SW 1271 (cell line): ENCODE measurements at places on chromosomes 7 and 10.

GRCh38 chr7:158550886-158551452 lies 36.7 kb downstream of the PTPRN2 start:
- DNase-seq, result no peak

DNA sequence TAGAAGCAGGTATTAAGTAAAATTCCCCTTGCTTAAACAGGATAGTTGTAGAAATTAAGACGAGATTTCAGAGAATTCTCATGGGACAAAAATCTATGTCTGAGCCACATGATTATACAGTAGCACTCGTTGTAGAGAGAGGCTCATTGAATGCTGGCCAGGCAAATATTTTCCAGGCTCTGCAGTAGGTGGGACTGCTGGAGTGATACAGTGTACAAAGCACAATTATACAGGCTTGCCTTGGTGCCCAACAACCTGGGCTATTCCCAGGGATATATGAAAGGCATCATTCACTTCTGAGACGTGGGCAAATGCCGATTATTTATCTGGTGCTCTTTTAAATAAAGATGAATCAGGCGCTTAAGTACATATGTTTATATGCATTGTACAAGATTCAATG lies 380.6 kb downstream of the PHTF2 start:
- DNase-seq, result no peak

GRCh38 chr10:124697443-124697836 lies 46.7 kb downstream of the FAM53B start:
- DNase-seq, result no peak

DNA sequence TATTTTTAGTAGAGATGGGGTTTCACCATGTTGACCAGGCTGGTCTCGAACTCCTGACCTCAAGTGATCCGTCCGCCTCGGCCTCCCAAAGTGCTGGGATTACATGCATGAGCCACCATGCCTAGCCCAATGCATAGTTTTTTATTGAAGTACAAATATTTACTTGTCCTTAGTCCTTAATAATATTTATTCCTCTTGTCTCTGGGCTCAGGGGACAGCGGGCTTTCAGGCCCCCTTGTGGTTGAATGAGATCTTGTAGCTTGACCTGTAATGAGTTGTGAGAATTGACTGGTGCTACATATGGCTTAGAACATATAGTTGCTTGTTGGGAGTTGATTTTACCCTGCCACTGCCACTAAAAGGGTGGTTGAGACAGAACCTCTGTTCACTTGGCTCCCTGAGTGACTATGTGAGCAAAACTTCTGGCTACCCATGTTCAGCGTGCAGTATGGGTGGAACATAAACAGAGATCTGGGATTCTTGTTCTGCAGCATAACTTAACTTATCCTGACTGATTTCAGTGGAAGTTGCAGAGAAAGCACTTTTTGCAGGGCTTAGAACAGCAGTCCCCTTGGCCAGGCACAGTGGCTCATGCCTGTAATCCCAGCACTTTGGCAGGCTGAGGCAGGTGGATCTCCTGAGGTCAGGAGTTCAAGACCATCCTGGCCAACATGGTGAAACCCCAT lies 14.9 kb downstream of the CCL26 start:
- DNase-seq, result no peak

DNA sequence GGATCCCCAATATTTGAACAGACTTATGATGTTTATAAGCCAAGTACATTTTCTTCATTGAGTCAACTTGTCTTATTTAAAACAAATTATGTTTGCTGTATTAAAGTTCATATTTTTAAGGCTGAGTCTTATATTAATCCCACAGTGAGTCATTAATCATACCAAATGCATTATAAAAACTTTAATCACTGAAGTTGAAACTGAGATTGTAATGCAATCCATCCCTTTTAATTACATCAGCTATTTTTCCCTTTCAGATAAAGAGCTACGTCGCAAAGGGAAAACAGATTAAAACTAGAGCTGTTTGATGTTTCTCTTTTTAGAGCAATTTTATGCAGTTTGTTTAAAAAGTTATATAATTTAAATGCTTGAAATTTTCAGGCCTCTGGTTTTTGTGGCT lies 183.0 kb downstream of the ARID5B start:
- no peak for DNase-seq

DNA sequence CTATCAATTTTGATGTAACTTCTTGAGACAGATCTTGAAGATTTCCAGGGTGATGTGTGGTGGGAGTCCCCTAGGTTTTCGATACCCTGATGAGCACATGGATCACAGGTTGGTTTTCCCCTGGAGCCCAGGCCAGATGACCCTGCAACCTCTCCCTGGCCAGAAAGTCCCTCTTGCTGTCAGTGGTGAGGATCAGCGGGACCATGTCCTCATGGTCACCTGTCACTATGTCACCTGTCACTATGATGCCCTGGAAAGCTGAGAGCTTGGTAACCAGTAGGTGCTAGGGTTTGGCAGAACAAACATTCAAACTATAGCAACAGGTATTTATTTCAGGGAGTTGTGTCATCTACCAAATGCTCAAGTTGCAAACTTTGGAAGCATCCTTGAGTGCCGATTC lies 197.9 kb downstream of the ARHGAP12 start:
- DNase-seq, result no peak

GRCh38 chr10:3778692-3779157 lies 6.3 kb downstream of the KLF6 start:
- DNase-seq, result no peak

DNA sequence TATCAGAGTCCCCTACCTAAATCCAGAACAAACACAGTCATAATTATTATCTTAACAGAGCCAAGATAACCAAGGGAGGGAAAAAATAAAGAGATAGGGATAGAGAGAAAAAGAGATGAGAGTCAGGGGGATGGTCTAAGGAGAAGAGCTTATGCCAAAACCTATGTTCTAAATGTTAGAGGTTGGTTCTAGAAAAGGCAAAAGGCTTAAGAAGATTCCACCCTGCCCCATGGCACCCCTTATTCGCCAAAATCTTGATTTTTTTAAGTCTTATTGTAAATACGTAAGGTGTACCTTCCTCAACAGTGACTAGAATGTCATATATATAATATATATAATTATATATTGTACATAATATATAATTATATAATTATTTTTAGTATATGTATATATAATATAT lies 29.6 kb upstream of the CTNNA3 start:
- no peak for DNase-seq

DNA sequence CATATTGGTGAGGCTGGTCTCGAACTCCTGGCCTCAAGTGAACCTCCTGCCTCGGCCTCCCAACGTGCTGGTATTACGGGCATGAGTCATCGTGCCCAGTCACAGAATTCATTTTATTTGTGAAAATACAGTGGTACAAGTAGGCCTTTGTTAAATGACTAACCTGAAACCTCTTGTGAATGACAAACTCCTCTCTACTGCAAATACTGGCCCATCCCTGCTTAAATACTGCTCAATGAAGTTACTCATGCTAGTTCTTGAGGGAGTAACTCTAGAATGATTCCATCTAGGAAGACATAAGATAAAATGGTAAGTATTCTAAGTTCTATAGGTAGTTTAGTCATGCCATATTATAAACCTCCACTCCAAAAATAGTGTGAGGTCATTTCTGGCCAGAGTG lies 80.7 kb downstream of the UBE2H start:
- DNase-seq, result no peak

DNA sequence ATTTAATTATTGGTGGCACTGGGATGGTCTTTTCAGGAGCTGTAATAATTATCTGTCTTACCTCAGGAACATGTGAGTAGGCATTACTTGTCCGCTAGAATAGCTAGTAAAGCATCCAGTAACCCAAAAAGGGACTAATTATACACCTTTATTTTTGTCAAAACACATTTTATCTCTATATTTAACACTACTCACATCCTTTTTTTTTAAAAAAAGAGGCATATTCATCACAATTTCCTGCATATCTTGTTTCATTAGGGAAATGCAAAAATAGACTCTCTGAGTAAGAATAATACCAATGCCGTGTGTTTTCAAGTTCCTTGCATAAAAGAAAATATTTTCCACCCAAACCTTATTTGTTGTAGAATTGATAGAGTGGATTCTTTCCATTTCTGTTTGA lies 99.5 kb downstream of the VTI1A start:
- DNase-seq, result no peak

- no peak for DNase-seq
These were observed 15.8 kb downstream of the PLEKHA1 start for GRCh38 chr10:122390271-122390670.

- no peak for DNase-seq
These were observed at the start of gene EVX1 for GRCh38 chr7:27242555-27243339. TSS of gene EVX1 (plus strand) at chr7:27242802. CDS start at chr7:27243031, 229 bp downstream.
